ENCODE measurements at places on chromosomes 7 and 10. TPM values are rescaled to one million over a fixed set of nuclear protein-coding genes. Genes with fewer than 3 reads are reported as not detected.
A peak's percentile ranks its signal among the peaks of the same experiment; 100 is the strongest.

DNA sequence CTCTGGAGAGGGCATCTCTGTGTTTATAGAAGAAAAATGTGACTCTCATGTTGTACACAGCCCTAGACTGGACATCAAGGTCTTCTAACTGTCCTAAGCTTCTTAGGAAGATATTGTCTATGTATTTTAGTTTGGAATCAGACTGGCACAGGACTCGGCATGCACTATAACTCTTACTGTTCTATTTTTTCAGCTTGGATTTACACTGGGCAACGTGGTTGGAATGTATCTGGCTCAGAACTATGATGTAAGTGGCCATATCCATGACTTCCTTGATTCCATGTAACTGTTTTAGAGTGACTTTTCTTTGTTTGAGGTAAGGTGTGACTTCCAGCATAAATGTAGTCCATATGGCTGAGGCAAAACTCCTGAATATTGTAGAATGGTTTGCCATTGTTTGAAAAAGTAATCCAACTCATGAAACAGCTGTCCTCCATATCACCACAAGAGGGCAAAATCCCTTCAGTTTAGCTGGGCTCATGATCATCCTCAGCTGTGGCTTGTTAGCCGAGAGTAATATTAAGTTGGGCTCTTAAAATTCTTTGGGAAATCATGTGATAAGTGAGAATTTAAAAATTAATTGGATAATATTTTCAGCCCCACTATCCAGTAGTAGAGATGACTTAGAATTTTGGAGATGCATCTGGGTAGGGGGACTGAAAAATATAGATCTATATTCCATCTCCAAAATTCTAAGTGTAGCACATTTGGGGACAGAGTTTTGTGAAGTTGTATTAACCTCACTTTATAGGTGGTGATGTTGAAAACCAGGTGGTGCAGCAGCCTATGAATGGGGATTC, 10.4 kb downstream of the STMP1 start:
- peak; percentile 68 for DNase-seq

DNA sequence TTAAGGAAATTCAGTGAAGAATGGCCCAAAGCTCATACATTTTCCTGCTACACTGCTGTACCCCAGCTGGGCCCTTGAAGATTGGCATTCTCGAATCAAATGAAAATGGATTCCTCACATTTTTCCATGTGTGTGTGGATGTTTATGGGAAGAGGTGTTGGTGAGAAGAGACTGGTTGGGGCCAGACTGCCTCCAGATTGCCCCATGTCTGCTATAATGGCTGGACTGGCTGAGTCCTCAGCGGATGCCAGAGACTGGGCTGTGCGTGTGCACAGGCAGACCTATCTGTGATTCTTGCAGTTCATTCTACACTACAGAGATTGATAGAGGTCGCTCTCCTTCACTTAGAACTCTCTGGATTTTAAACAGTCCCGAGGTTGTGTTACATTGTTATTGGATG, 183.6 kb upstream of the GDF10 start:
- no peak for DNase-seq

DNA sequence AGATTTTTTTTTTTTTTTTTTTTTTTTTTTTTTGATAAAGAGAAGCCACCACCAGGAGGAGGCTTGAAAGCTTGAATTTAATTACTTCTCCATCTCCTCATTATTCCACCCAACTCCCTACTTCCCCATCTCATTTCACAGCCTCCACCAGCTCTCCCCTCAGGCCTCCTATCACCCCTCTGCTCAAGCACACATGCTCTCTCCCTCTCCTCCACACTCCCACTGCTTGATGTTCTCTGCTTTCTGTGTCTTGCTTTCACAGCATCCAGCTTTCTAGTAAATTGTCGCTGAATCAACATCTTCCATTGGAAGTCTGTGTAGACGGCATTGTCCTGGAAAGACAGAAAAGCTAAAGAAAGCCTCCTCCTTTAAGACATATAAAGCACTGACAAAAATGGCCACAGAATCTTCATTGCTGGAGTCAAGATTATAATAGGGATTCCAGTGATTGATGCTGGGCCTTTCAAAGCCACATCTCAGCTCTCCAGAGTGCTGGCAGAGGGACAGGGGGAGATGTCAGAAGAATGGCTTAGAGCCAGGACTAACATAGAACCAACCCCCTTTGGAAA, 58.3 kb downstream of the DOCK4 start:
- DNase-seq: peak; percentile 48

DNA sequence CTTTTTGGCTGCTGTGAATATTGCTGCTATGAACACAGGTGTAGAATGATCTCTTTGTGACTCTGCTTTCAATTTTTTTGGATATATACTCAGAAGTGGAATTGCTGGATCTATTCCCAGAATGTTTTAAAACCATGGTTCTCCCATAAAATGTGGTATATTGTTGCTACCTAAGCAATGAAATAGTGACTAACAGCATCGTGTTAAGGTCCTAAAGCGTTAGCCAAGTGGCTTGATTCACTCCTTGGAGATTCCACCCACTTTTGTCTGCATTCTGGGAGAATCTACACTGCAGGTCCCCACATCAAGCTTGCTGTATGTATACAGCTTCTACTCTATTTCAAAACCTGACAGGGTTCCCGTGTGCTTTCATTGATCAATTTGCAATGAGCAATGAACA, 105.6 kb downstream of the CDK6 start:
- DNase-seq: no peak

GRCh38 chr7:106871793-106872571, 6.9 kb downstream of the PIK3CG start:
- DNase-seq: no peak

GRCh38 chr7:100881136-100881535, 6.2 kb downstream of the SRRT start:
- no peak for DNase-seq

- DNase-seq: no peak
Measured at GRCh38 chr10:117562896-117563737, 20.6 kb downstream of the EMX2 start.

- DNase-seq: no peak
Measured at GRCh38 chr7:155228459-155228845, 69.2 kb upstream of the INSIG1 start.

DNA sequence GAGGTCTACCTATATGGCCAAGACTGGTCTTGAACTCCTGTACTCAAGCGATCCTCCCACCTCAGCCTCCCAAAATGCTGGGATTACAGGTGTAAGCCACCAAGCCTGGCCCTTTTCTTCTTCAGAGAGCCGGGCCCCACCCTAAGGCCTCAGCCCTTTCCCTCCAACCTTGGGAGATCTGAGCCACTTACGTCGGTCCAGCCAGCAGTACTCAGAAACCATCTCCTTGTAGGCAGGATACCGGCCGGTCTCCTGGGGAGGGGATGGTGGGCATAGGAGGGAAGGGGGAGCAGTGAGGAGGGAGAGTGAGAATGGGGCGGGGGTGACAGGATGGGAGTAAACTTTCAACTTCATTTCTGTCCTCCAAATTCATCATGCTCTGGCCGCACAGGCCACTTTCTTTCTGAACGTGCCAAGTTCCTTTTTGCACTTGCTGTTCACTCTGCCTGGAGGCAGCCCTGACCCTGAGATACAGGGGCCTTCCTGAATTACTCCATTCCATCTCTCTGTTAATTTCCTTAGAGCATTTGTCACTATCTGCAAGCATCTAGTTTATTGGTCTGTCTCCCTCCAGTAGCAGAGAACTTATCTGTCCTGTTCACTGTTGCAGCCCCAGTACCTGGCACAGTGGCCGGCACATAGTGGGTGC, 10.4 kb downstream of the PDZD7 start:
- no peak for DNase-seq

The ABCA13 gene
- total RNA-seq: not detected

- no peak for DNase-seq
Measured at GRCh38 chr10:15546606-15547005, 173.1 kb downstream of the ITGA8 start.

DNA sequence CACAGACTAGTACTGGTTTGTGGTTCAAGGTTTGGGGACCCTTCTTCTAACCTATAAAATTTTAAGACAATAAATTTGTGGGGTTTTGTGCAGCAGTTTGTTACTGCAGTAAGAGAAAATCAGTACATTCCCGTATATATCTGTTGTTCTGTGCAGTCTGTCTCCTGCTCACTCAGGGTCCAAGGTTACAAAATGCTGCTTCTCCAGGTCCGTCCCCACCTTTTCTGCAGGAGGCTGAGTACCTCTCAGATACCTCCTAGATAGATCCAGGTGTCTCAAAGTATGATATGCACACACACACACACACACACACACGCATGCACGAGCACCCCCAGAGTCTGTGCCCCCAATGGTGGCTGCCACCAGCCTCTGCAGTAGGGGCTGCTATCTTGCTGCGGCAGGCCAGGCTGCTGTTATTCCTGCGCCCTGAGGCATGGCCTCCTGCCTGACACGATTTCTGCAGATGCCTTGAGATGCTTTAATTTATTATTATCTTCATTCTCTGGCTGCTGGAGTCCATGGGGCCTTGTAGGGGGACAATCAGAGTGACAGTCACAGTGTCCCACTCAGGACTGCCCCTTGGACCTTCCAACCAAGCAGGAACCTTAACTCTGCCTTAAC, 25.2 kb upstream of the ASL start:
- no peak for DNase-seq

Data from dermis microvascular lymphatic vessel endothelial cell (primary cell).